SK-N-MC (cell line): ENCODE measurements at places on chromosomes 1 and 21.

DNA sequence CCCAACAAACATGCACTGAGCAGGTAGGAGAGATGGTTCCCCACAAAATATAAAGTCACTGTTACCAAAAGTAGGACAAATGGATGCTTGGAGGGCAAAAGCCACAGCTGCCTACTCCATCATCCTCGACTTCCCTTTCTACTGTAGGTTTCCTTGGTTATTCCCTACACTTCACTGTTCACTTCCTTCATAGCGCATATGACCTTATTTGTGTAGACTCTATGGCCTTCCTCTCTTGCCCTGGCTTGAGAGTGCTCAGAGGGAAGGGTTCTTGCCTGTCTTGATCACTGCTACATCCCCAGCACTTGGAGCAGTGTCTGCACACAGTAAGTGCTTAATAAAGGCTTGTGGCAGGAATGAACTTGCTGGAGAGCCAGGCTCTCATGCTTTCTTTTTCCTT is 14.6 kb upstream of the TRNP1 start:
- DNase-seq: no peak

- DNase-seq: no peak
Measured at GRCh38 chr1:165161130-165161529, 195.4 kb downstream of the LMX1A start.

DNA sequence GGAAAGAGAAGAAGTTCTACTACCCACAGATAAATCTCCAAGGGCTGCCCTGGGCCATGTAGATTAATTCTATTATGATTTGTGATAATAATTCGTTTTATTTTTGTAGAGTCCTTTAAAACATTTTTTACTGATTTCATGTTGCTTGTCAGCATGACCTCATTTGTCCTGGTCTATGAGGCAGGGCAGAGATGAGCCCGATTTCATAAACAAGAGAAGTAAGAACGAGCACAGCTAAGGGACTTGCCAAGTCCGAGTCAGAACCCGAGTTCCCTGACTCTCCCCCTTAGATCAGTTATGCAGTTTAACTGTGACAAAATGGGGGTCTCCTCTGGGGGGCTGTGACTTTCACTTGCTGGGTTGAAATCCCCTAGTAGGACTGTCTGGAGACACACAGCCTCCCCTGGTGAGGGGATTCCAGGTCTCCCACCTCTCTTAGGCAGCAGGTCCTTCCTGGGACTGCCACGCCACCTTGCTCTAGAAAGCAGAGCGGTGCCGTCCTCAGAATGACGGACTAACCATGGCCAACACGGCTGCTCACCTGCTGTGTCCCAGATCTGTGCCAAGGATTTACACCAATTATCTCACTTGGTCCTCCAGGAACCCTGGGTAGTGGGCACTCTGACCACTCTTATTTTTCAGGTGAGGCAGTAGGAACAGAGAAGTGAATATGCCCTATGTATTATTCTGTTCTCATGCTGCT is 31.0 kb upstream of the SOX13 start:
- DNase-seq: no peak

- DNase-seq: no peak
Measured at GRCh38 chr1:80918380-80918779, 882.4 kb upstream of the ADGRL2 start.

GRCh38 chr1:117077267-117077666 is 17.1 kb downstream of the TTF2 start:
- no peak for DNase-seq

DNA sequence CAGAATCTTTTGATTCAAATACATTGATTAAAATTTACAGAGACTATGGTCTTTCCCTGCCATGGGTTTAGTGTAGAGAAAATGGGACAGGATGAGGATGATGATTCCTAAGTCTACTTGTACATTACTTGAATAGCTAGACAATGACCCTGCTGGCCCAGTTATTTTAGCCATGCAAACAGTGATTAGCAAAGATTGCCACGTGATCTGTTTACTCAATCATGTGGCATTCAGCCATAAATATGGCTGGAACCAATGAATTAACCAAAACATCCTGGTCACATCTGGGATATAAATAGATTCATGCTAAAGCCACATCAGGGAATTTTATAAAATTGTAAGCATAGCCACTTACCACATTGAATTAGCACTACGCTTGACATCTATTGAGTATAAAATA is 167.3 kb downstream of the PBX1 start:
- no peak for DNase-seq

- DNase-seq: no peak
Measured at GRCh38 chr1:10056599-10056987, 23.8 kb downstream of the UBE4B start.

DNA sequence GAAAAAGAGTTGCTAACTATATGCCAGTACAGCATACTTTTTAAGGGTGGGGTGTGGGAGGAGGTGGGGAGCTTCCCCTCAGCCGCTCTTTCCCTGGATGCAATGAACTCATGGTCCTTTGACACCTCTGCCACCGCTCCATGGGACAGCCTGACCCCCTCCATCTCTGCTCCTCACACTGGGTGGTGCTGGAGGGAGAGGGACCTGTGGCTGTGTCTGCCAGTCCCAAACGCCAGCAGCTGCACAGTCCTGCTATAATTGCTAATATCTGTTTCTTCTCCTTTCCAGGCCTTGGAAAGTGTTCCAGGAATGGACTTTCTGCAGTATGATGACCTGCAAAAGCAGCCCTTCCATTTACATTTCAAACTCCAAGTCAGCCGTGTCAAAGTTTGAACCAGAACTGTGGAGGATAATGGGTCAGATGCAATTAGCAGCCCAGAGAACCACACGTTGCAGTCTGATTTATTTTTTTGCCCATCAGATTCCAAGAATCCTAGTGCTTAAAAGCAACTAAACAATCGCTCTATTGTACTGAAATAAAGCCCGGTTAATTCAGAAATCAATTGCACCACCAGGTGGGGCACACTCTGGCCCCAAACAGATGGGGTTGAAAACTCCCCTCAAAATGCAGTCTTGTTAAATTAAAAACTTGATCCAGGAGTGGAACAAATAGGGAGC is 160.7 kb upstream of the LMO4 start:
- no peak for DNase-seq
